NCI-H1436 (cell line): ENCODE measurements at places on chromosomes 4 and X.
A peak's percentile ranks its signal among the peaks of the same experiment; 100 is the strongest.

DNA sequence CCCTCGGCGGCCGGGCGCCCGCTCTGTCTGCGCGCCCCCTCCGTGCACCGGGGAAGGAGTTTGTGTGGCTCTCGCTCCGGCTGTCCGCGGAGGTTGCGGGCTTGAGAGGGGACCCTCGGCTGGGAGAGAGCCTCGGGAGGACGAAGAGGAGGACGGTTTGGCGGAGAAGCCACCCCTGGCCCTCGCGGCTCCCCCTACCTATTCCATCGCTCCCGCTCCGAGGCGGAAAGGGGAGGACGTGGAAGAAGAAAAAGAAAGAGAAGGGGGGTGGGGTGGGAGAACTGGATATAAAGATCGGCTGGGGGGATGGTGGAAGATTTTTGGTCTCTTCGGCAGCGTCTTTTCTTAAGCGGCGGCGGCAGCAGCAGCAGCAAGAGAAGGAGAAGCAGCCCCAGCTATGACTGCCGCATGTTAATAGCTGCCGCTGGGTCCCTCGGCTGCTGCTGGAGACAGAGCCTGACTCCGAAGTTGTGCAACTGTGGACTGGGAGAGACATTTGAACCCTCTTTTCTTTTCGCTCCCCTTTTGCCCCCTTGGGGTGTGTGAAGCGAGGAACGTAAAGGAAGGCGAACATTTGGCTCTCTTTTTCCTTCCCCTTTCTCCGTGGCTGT, 895 bp downstream of the ADGRL3 start:
- DNase-seq, result no peak

GRCh38 chr4:74613266-74613665, 168.3 kb downstream of the AREG start:
- DNase-seq, result no peak

GRCh38 chr4:6740347-6740746, 24.4 kb downstream of the BLOC1S4 start:
- DNase-seq, result no peak

DNA sequence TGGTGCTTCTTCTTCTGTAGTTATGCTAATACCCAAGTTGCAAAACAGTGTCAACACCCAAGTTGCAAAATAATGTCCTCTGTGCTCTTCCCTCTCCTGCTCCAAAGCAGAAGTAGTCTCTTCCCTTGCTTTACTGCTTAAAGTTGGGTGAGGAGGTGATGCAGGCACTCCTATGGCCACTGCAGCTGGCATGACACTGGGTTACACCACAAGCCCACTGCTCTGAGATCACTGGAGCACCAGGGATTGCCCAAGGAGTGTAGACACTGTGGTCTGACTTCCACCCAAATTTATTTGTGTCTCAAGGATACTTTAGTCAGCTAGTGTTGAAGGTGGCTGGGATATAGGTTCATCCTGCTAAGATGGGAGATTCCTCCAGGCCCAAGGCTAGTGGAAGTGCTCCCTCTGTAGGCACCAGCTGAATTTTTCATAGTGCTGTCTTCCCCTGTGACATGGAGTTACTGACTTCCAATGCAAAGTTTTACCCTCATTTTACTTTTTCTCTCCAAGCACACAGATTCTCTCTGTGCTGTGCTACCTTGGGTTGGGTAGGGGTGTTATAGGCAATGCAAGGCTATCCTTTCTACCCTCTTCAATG, 196.2 kb upstream of the TENT5D start:
- DNase-seq, result no peak

DNA sequence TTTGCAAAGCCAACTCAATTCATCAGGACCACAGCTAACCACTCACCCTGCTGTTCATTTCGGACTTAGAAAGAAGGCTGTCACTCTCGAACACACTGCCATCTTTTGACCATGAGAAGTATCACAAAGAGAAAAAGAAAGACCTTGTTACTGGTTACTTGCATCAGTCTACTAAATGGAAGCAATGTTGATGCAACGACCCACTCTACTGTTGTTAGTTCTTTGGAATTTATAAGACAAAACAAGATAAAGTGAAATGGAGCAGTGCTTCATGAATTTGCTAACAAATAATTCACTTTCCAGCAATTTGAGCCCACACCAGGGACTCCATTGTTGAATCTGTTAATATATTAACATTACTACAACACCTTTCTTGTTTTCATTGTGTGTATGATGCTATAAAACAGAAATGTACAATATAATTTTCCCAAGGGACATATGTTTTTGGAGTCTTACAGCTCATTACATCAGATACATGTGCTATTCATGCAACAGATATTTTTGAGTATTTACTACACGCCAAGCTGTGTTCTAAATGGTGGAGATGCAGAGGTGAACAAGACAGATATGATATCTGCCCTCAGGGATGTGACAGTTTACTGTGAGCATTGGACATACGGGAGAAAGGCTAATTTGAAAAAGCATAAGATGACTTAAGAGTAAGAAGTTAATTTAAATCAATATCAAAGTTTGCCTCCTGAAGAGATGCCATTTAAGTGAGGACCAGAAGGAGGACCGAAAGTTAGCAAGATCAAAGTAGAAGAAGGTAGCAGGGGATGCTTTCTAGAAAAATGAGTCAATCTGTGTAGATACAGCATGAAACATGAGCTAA, 87.2 kb downstream of the AREG start:
- DNase-seq, result peak; percentile 12

- no peak for DNase-seq
Observed at GRCh38 chr4:38500433-38500832, 163.6 kb upstream of the KLF3 start.

DNA sequence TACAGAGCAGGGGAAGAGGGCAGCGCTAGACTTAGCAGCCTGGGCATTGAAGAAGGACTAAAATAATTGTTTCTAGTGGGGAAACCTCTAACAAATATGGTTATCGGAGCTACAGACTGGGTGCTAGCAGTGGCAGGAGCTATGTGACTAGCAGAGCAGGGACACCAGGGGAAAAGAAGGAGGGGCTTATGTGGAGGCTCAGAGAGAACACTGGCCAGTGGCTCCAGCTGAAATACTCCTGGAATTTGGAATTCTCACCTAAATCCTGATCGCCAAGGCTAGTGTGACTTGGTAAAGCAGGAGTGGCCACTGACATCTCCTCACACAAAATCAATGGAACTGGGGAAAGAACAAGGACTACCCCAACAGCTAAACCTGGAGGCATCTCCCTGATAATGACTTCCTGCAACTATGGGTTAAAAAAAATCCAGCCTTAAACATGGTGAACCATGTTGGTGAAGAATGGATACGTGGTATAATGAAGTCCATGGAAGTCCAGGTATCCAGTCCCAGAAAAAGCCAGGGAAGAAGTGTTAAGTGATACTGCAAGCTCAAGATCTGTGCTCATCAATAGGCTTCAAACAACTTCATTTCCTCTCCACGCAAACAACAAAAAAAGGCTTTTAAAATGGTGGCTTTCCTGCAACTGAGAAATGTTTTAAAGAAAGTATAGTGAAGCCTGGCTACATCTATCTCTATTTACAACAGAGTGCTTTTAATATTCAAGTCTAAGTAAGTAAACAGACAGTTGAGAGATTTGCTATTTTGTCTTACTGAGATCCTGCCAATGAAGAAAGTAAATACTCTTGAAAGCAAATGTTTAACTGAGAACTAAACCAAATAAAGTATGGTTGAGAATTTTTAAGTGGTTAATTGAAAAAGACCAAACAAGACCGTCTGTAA, 1.8 kb downstream of the TAPT1 start:
- DNase-seq, result no peak

DNA sequence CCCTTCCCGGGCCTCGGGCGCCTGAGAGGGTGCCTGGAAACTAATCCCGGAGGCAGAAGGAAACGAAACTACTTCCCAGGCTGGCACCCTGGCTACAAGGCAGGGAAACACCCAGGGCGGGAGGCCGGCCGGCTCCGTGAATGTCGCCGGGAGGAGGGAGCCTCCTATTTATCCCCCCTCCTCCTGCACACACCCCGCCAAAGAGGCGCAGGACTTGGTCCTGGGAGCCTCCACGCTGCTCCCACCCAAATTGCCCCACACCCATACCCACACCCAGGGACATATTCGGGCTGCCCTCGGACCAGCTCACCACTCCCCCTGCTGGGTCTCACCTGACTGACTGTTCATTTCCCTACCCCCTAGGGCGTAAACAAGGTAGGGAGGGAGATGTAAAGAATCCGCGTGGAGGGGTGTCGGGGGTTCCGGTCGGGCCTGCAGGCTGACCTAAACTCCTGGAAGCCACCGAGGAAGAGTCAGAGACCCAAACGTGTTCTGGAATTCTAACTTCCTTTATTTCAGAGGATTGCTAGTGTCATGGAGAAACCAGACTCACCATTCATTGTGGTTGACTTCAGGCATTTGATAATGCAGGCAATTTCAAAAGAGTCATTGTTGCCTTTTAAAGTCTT, at the start of gene BTC:
BTC (minus strand) TSS at position 142 of the 629 bp plus-strand sequence. CDS start 198 bp downstream, outside the sequence.
- DNase-seq, result peak; percentile 14

GRCh38 chr4:3489451-3489962, 26.4 kb downstream of the DOK7 start:
- no peak for DNase-seq

GRCh38 chr4:28443371-28443770, 1582.7 kb downstream of the STIM2 start:
- no peak for DNase-seq

GRCh38 chr4:107900067-107900466, 31.3 kb upstream of the CYP2U1 start:
- no peak for DNase-seq

DNA sequence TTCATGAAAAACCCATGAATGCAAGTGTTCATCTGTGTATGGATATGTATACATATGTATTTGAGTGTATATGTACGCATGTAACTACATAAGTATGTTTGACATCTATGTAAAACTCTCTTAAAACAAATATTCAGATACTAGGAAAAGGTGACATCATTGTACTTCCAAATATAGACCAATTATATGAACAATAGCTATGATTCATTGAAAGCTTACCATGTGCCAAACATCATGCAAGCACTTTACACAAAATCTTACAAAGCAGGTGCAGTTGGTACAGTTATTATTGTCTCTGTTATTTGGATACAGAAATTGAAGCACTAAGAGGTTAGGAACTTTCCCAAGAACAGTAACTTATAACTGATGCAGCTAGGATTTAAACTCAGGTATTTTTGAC, 21.4 kb downstream of the MAGEB17 start:
- peak; percentile 30 for DNase-seq

GRCh38 chrX:118975831-118976598, 1.6 kb downstream of the LONRF3 start:
- DNase-seq, result no peak

DNA sequence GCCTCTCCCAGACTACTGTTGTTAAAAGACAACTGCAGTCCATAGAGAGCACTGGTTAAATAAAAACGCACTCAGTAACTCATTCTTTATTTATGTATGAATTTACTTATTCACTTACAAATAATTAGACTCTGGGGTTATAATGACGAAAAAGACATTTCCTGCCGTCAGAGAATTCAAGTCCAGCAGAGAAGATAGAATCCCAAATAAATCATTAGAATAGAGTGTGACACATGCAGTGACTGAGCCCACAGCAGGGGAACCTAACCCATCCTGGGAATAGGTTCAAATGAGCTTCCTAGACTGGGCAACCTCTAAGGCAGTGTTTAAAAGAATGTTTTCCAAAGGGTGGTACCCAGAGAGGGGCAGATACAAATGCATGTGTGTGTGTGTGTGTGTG, 53.9 kb downstream of the FGFBP1 start:
- DNase-seq, result no peak

- peak; percentile 38 for DNase-seq
Observed at GRCh38 chrX:40099055-40099958, 1.5 kb upstream of the BCOR start.
